ENCODE measurements at places on chromosomes 7 and 10.

DNA sequence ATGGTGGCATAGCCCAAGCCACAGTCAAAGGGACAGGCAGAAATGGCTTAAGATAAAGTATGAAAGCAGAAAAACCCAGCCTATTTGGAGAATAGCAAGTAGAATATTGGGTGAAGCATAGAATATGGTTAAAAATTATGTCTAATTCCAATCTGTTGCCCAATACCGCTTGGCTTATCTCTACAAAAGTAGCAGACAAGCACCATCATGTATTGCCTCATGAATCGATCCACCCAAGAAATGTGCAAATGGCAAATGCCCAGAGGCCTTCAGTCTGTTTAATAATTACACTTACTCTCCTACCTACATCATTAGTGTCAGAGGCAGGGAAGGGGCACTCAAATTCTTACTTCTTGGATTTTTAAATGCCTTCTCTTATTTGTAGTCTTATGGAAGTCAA lies 130.9 kb upstream of the ADAM12 start:
- no peak for DNase-seq

GRCh38 chr7:75943864-75944263 lies 28.9 kb downstream of the POR start:
- no peak for DNase-seq

- DNase-seq, result no peak
Measured at GRCh38 chr7:101947899-101948298, 130.5 kb downstream of the CUX1 start.

DNA sequence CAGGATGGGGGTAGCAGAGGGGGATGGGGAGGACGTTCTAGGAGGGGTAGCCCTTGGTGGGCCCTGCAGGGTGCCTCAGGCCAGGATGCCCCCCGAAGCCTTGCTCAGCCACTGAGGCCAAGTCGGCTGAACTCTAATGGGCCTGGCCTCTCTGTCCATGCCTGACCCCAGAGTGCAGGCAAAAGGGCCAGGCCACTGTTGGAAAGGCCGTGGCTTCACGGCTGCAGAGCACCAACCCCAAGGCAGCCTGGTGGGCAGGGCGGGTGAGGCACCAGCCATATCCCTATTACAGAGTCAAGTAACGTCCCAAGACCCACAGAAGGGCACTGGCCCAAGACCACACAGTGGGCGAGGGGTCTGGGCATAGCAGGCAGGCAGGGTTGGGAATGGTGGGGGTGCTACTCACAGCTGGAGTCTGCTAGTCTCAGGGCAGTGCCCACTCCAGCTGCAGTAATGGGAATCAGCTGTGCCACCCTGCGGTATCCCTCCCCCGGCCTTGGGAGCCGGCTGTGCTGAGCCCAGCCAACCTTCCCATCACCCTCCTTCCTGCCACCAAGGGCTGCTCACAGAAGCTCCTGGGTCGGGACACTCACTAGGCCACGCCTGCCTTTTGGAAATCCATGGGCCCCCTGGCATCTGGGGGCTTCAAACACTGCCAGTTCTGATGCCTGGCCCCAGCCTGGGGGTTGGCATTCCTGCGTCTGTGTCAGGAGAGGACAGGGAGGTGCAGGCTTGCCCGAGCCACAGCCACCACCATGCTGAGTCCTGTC lies 4.0 kb upstream of the LFNG start:
- no peak for DNase-seq

GRCh38 chr7:127411176-127411575 lies 18.7 kb upstream of the ZNF800 start:
- DNase-seq, result no peak

- no peak for DNase-seq
Measured at GRCh38 chr7:87144173-87144657, 8.0 kb upstream of the DMTF1 start.
